BJ (cell line): ENCODE measurements at places on chromosomes 4 and X.

GRCh38 chr4:33080275-33080674 lies 2360.1 kb downstream of the PCDH7 start:
- DNase-seq, result no peak

GRCh38 chr4:39942507-39942906 lies 35.2 kb downstream of the PDS5A start:
- DNase-seq, result no peak

- no peak for DNase-seq
These were observed 14.1 kb upstream of the CD99 start for GRCh38 chrX:2676794-2677675.

- no peak for DNase-seq
These were observed 177.3 kb upstream of the SLIT2 start for GRCh38 chr4:20074450-20074849.

DNA sequence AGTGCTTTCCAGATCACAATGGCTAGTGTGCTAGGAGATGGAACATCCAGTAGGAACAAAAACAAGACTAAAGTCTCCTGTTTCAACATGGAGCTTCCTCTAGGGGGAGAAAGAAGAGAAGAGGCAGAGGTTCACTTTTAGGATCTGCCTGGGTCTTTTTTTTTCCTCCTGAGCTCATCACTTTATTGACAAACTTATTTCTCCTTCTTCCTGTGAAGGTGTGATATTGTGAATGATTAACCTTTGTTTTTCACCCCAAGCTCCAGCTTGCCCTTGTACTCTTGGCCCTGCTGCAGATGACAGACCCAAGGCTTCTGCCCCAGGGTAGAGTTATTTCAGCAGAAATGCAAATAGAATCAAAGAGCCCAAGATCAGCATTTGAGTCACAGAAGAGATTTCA lies 13.5 kb downstream of the PAGE4 start:
- DNase-seq, result no peak

DNA sequence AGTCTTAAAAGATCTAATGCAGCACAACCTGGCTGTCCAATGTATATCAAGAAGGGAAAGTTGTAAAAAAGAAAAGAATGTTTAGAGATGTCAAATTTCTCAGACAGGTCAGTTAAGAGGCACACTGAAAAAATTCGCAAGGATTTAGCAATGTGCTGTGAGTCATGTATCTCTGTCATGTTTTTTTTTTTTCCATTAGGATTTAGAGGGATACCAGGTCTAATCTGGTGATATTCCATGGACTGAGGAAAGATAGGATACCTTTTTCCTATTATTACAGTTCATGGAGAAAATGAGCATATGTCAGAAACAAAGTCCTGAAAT lies 815.4 kb upstream of the PCDH10 start:
- peak; percentile 32 for DNase-seq

DNA sequence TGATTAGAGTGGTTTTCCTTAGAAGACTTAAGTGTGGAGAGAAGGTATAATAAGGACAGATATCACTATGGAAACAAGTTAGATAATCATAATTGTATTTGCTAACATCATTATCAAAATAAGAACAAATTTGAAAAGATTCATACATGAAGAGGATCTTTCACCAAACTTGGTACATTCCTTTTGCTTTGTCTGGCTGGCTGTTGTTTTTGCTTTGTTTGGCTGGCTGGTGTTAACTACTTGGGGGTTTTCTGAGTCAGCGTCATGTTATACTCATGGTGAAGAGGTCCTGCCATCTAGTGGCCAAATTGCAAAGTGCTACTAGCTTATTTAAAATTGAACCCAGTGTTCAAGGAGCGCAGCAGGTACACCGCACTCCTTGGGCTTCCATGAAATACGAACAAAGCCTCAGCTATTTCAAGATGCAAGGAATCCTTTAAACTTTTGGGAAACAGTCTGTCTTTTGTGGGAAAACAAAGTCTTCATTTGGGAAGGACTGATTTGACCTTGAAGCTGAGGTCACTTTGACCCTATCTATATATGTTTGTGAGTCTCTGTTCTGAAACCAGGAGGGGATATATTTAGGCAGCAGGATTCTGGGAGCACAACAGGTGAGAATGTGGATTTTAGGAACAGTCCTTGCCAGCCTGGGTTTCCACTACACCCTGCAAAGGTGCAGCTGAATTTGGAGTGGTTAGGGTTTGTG lies 129.7 kb downstream of the PLS3 start:
- DNase-seq, result peak; percentile 33

DNA sequence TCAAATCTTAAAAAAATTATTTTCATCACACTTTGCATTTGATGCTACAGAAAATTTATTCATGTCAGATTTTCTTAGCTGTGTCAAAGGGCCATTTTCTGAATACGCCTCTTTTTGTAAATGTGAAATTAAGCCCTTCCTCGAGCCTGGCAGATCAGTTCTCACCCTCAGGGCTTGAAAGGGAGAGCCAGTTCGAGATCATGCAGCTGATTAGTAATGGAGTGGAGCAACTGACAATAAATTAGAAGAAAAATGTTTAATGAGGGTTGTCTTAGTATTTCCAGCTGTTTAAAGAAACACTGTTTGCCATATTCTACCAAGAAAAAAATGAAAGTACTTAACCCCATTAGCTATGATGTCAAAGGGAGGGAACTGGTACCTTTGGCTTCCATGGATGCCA lies 28.7 kb downstream of the CC2D2A start:
- DNase-seq, result no peak

DNA sequence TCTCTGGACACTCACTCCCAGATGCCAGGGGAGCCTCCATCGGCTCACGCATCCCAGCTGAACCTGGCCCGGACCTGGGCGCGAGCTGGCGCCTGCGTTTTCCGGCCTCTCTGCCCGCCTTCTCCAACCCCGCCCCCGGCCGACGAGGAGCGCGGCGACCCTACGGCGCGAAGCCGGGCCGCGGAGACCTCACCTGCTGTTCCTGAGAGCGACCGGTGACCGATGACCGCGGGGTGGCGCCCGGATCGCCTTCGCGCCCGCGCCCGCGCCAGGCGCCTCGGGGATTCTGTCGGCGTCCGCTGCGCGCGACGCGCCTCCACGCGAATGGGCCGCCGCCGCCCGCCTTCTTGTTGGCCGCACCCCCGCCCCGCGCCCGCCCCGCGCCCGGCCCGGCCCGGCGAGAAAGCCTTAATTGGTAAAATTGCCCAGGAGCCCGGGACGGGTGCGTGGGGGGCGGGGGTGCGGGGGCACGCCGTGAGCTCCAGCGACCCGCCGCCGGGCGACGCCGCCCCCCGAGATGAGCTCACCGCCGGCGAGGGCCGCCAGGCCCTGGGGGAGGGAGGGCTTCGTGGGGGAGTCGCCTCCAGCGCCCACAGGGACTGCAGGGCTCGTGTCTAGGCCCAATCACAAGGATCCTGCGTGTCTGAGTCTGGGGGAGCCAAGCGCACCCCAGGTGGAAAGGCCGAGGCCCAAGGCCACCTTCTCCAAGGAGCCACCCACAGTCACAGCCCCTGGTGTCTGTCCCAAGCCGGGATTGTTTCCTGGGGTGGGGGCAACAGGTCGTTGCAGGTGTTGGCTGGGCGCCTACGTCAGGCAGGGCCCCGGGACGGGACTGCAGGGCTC lies at the start of gene FLNA:
Gene FLNA, minus strand, starts transcription at position 322 of the 843 bp plus-strand sequence. CDS start 3,389 bp downstream, outside the sequence.
- DNase-seq, result no peak

DNA sequence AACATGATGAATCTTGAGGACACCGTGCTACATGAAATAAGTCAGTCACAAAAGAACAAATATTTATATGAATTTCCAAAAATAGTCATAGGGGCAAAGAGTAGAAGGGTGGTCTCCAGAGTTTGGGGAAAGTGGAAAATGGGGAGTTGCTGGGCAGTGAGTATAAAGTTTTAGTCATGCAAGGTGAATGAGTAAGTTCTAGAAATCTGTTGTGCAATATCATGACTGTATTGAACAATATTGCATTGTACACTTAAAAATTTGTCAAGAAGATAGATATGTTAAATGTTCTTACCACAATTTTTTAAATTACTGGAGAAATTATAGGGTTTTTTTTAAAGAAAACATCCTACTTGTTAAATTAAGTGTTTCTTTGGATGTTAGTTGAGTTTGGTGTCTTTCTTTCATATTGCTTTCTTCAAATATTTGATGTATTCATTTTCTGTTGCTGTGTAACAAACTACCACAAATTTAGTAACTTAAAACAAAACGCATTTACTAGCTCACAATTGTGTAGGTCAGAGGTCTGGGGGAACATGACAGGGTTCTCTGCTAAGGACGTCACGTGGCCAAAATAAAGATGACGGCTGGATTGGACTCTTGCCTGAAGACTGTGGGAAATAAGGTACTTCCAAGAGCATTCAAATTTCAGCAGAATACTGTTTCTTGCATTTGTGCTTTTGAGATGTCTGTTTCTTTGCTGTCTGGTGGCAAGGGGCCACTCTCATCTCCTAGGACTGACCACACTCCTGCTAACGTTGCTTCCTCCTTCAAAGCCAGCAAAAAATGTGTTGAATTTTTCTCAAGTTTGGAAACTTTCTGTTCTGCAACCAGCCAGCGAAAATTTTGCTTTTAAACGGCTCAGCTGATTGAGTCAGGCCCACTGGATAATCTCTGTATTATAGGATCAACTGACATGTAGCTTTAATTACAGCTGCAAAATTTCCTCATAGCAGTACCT lies 76.7 kb downstream of the CPEB2 start:
- no peak for DNase-seq

GRCh38 chrX:39766085-39766726 lies 331.6 kb downstream of the BCOR start:
- no peak for DNase-seq

GRCh38 chr4:146165840-146166239 lies 9.7 kb upstream of the LSM6 start:
- DNase-seq, result peak; percentile 62

DNA sequence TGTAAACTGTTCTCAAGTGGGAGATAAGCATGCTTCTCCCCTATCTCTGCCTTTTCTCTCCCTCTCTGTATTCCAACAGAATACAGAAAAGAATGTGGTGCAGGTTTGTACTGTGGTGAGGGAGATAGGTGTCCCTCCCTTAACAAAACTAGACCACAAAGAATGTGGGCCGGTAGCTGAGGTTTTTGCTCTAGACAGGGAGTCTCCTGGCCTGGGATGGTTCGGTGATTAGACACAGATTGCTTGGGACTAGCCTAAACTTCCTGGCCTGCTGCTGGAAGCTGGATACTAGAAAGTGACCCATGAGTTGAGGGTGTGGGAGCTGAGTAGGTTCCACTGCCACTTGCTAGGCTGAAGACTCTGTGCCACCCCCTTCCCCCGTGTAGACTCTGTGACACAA lies 143.0 kb downstream of the CXXC4 start:
- no peak for DNase-seq

GRCh38 chrX:40146262-40147125 lies 48.7 kb upstream of the BCOR start:
- no peak for DNase-seq

DNA sequence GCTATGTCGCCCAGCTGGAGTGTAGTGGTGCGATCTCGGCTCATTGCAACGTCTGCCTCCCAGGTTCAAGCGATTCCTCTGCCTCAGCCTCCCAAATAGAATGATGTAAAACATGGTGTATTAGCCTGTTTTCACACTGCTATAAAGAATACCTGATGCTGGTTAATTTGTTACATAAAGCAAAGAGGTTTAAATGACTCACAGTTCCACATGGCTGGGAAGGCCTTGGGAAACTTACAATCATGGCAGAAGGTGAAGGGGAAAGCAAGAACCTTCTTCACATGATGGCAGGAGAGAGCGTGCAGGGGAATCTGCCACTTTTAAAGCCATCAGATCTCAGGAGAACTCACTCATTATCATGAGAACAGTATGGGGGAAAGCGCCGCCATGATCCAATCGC lies 1191.8 kb downstream of the ARAP2 start:
- DNase-seq, result no peak

- no peak for DNase-seq
These were observed 20.9 kb upstream of the DHX15 start for GRCh38 chr4:24605216-24605615.

DNA sequence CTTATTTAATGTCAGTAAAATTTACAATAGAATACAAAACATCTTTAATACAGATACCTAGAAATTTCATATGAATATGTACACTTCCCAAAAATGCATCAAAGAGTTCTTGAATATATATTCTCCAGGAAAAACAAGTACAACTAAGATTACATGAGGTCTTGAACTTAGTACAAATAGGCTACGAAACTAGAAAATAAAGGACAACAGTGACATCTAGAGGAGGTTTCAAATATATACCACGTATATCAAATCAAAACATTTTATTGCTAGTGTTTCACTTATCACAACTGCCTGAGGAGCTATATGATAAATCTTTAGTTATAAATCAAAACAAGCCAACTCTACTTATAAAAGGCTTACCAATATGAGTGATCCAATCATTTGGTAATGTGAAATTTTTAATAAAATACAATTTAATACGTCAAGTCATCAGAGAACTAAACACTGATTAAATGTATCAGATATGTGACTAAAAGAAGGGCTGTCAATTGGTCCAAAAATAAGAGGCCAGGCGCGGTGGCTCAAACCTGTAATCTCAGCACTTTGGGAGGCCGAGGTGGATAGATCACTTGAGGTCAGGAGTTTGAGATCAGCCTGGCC lies 36.6 kb downstream of the ANAPC10 start:
- DNase-seq, result no peak

GRCh38 chr4:169582203-169582602 lies 30.2 kb downstream of the NEK1 start:
- no peak for DNase-seq

DNA sequence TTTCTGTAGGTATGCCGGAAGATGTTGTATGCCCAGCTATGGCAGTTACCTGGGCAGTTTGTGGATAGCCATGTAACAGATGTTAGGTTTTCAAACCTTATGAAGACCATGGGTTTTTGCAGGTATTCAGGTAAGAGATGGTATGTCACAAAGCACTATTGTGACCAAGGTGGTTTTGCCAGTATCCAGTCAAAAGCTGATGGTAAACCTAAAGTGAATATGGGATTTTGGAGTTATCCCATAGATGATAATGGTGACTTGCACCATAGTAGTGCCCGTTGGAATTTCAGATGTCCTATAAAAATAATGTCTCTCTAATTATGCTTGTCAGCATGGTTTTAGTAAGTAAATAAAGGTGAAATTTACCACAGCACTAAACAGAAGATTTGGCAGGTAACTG lies at the start of gene ATXN3L:
Gene ATXN3L, minus strand, starts transcription at position 101 of the 400 bp plus-strand sequence. CDS start 119 bp downstream, outside the sequence.
- no peak for DNase-seq

- DNase-seq, result no peak
These were observed at the start of gene PPP2R2C for GRCh38 chr4:6472387-6473263. PPP2R2C (minus strand) TSS chr4:6472614; CDS start chr4:6472229, 385 bp downstream.

DNA sequence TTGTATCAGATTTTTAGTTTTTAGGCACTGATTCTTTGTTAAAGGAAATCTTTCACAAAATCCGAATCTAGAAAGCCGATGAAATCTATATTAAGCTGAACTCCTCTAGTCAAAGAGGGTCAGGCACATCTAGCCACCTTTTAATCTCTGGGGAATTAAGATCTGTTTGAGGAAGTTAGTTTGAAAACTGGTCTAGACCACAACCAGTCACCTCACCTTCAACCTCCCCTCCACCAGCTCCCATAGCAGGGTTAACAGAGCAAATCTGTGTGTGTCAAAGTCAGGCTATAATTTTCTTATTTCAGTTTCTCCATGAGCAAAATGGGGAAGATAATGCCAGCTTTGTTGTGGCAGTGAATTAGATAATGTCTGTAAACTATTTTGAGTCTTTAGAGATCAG lies 110.0 kb upstream of the IGFBP7 start:
- DNase-seq, result no peak

GRCh38 chrX:68758671-68759070 lies 70.2 kb upstream of the EFNB1 start:
- DNase-seq, result no peak
